ENCODE measurements at places on chromosomes 4 and X.

GRCh38 chr4:2832981-2833670 lies 10.5 kb upstream of the ADD1 start:
- no peak for DNase-seq

DNA sequence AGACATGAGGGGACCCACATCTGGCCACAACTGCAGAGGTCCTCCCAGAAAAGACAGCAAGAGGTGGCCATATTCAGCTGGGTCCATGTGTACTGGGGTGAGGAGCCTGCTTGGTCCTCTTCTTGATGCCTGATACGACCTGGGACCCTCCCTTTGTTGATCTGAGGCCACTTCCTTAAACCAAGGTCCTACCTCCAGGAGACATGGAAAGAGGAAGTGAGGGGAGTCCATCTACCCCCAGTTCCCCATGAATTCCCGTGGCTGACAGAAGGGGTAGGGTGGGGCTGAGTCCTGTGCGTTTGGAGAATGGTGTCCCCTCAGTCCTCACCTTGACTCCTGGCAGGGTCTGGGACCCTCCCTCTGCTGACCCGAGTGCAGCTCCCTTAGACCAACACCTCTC lies 2.1 kb downstream of the MAGEA10 start:
- no peak for DNase-seq

- DNase-seq = no peak
Observed at GRCh38 chr4:52421811-52422213, 237.3 kb downstream of the USP46 start.

GRCh38 chr4:141609243-141609642 lies 27.1 kb upstream of the IL15 start:
- no peak for DNase-seq

- no peak for DNase-seq
Observed at GRCh38 chr4:77172336-77172735, 15.3 kb downstream of the CCNG2 start.

- no peak for DNase-seq
Observed at GRCh38 chr4:12403175-12403574, 974.5 kb upstream of the HS3ST1 start.

DNA sequence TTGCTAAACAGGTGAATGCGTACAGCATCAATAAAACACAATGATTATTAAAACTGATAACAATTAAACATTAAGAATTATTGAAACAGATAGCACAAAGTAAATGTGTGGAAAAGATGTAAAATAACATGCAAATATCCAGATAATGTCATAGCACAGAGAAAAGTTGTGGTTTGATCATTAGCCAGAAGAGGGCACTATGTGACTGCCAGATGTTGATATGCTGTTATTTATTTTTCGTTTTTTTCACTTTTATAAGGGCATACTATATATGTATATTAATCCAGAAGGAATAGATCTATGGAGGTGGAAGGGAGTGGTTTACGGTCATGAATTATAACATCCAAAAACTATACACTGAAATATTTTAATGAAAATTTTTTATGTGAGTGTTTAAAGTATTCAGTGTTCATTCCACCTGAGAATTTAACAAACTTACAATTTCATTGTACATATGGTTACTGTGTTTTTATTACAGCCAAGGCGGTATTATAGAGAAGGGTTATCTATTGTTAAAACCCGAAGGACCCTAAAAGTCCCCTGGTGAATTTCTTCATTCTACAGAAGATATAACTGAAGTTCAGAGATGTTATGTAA lies 211.9 kb upstream of the UGT8 start:
- no peak for DNase-seq

- no peak for DNase-seq
Observed at GRCh38 chr4:87982036-87982435, 6.5 kb downstream of the SPP1 start.

DNA sequence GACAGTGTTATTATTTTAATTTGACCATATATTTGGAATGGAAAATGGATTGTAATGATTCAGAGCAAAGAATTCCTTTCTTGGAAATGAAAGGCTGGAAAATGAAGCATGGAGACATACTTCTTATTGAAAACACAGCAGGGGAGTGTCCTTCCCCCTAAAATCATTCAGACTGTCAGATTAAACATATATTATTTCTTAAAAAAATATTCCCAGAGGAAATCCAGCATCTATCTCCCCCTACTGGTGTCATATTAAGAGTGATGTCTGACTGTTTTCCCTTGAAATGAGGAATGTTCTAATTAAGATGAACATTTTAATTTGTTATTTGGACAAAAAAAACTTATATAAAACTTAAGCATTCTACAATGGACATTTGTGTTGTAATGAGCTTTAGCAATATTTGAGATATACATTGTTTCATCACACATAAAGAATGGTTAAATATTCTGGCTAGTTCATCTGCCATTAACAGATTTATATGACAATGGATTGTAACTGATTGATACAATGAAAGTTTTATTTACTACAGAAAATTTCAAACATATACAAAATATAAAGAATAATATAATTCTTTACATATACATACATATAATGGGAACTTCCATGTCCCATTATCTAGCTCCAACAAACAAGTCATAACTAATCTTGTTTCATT lies 264.6 kb downstream of the SPRY1 start:
- no peak for DNase-seq

GRCh38 chrX:7133050-7133440 lies 14.5 kb upstream of the STS start:
- no peak for DNase-seq

DNA sequence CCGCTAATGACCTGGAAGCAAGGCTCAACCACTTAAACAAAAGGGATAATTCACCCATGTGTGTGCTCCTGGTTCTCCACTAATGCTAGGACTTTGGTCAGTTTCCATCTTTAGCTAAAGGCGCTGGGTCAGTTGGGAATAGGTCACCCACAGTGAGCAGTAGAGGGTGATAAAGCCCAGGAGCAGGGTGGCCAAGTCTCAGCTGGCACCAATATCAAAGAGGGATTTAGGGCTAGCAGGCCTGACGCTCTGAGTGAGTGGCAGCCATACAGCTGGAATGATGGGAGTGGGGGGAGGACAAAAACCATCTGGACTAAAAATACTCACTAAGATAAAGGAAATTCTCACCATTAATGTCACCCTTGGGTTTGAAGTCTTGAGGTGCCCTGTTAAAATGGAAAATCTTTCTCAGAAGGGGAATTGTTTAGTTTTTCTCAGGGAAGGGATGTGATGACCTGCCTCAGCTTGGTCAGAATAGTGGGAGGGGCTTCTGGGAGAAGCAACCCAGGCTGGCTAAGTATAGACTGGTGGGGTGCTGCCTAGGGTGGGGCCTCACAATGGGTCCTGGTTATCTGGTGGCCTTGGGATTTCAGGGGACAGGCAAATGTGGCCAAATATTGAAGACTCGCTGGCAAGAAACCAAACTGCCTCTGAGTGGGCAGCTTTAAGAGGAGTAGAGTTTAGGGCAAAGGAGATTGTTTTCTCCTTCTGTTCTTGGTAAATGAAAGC lies 47.1 kb downstream of the TSC22D3 start:
- DNase-seq = no peak

GRCh38 chrX:65034292-65034667 lies 58.0 kb upstream of the ZC4H2 start:
- DNase-seq = no peak

All from NCI-H187 (cell line).